ENCODE measurements at places on chromosomes 16 and 17. TPM values are rescaled to one million over a fixed set of nuclear protein-coding genes. Genes with fewer than 3 reads are reported as not detected.
A peak's percentile ranks its signal among the peaks of the same experiment; 100 is the strongest.

Gene KRTAP4-6
- total RNA-seq = not detected

GRCh38 chr16:720447-720989 is 428 bp upstream of the ANTKMT start:
- peak overlapping the region; percentile 91 for H3K4me3 ChIP-seq
- DNase-seq = peak; percentile 39
- peaks cover 11% of the 10 kb centered on the region for H3K27me3 ChIP-seq
- H3K36me3 ChIP-seq = no peaks in the 10 kb centered on the region

Gene NTHL1
- total RNA-seq = 27.7 TPM

GRCh38 chr17:79189305-79189704 is 114.7 kb downstream of the ENGASE start:
- no peak overlapping the region for H3K4me3 ChIP-seq
- no peaks in the 10 kb centered on the region for H3K4me1 ChIP-seq
- no peak overlapping the region for H3K27ac ChIP-seq
- DNase-seq = no peak
- H3K27me3 ChIP-seq = peaks cover 45% of the 10 kb centered on the region
